HFFc6 (cell line): ENCODE measurements at places on chromosomes 16 and 17. TPM values are rescaled to one million over a fixed set of nuclear protein-coding genes. Genes with fewer than 3 reads are reported as not detected.

GRCh38 chr17:56481659-56482058 lies 111.8 kb upstream of the NOG start:
- peaks cover 19% of the 10 kb centered on the region for H3K4me1 ChIP-seq
- H3K27ac ChIP-seq, result no peak overlapping the region
- no peak overlapping the region for H3K4me3 ChIP-seq
- no peak for DNase-seq

GRCh38 chr17:8069587-8069860 lies 18.0 kb downstream of the ALOX12B start:
- H3K4me1 ChIP-seq, result peaks cover 17% of the 10 kb centered on the region
- no peak overlapping the region for H3K4me3 ChIP-seq
- H3K36me3 ChIP-seq, result no peaks in the 10 kb centered on the region
- peaks cover 69% of the 10 kb centered on the region for H3K27me3 ChIP-seq
- DNase-seq, result no peak
- no peak overlapping the region for H3K27ac ChIP-seq

DNA sequence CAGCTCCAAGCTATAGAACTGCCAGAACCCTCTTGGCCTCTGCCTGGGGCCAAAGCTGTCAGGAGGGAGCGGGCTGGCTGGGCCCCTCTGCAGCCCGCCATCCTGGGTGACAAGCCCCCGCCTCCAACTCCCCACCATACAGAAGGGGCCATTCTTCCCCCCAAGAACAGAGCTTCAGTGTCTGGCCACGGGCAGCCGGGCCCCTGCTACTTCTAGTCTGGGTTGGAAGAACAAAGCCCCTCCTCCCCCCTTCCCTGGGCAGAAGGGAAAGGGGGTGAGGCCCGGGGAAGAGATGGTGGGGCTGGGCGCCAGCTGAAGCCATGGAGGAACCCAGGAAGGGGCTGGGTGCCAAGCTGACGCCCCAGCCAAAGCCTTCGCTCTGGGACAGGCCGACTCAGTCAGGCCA lies 9.0 kb downstream of the NAT9 start:
- peaks cover 18% of the 10 kb centered on the region for H3K4me1 ChIP-seq
- no peaks in the 10 kb centered on the region for H3K27me3 ChIP-seq
- H3K27ac ChIP-seq, result no peak overlapping the region
- H3K4me3 ChIP-seq, result no peak overlapping the region

DNA sequence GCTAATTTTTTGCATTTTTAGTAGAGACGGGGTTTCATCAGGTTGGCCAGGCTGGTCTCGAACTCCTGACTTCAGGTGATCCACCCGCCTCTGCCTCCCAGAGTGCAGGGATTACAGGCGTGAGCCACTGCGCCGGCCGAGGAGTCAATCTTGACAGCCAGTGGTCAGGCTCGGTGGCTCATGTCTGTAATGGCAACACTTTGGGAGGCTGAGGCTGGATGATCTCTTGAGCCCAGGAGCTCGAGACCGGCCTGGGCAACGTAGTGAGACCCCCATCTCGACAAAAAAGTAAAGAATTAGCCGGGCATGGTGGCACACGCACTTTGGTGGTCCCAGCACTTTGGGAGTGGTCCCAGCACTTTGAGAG lies 608 bp upstream of the PGS1 start:
- H3K4me3 ChIP-seq, result peak overlapping the region; percentile 95
- peaks cover 27% of the 10 kb centered on the region for H3K36me3 ChIP-seq
- H3K27ac ChIP-seq, result peak overlapping the region; percentile 74
- peaks cover 4% of the 10 kb centered on the region for H3K27me3 ChIP-seq

The FAM171A2 gene
- 1.6 to 2.1 TPM (median 1.9 TPM) in 3 replicates for total RNA-seq

The RNF135 gene
- 10.8 to 11.8 TPM (median 11.2 TPM) in 3 replicates for total RNA-seq
